Activated T-cell treated with anti-CD3 and anti-CD28 coated beads, Interleukin-2, amount 50 U/mL, for 48 hours (primary cell): ENCODE measurements at places on chromosomes 2 and 18.

GRCh38 chr2:237296756-237297155 lies 117.2 kb downstream of the COL6A3 start:
- no peak for DNase-seq

GRCh38 chr2:236120141-236120601 lies 48.0 kb downstream of the GBX2 start:
- no peak for DNase-seq

DNA sequence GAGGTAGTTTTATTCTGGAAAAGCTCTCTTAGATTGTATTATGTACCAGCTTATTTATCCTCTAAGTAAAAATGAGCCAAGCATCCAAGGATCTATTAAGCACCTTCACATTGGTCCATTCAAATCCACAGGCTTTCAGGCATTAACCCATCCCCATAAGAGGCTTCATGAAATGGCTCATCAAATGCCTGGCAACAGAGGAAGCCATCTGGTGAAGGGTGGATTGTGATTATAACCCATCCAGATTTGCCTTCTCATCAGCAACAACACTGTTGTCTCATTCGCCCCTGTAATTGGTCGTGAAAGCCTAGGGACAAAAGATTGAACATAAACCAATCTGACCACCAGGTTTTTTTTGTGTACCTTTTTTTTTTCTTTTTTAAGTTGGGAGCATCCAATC lies 134.3 kb upstream of the TACR1 start:
- no peak for DNase-seq

DNA sequence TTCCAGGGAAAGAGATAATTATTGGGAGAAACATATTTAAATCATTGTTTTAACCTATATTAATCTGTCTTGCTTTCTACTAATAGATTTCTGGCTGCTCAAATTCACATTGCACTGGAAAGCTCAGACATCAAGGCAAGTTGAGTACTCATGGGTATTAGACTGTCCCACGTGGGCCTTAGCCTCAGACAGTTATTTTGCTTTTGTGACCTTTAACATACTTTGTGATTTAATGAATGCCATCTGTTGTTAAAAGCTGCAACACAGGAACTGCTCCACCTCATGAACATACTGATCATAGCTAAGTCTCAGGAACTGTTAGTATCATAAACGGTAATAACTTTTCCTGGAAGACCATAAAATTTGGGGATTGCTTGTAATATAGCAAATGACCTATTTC lies 2.7 kb upstream of the LCT start:
- no peak for DNase-seq

DNA sequence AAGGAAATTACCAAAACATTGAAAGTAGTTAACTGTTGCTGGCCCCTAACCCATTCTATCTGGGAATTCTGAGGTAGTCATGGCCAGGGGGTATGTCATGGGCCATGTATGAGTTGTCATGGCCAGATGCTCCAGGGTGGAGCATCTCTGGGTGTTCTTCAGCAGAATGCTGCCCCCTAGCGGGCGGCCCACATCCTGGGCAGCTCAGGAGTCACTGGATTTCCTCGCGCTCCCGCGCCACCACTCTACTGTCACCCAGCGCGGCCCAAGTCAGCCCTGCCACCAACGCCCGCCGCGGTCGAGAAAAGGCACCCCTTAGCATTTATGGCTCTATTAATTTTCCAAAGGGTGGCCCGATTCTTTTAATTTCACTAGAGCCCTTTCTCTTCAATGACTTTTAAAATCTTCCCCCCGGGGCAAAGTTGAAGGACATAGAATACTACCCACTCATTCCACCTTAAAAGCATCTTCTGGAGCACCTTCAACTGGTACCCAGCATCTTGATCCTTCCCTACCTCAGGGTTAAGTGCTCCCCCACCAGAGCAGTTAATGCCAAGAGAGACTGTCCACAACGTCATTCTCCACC lies 41.6 kb downstream of the PKDCC start:
- DNase-seq = peak; percentile 83

DNA sequence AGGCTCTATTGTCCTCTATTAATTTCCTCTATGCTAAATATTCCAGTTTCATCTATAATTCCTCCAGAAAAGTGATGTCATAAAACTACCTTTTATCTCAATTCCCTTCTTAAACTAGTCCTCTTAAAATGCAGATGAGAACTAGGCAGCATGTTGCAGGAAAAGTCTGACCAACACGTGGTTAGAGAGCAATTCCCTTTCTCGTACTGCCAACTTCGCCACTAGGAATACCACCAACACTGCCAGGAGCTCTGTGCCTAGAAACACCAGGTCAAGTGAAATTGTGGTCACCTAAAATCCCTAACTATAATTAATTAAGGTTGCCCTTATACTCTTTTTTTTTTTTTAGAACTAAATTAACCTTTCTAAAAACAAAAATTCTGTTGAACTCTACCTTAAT lies 127.7 kb downstream of the PPP1R1C start:
- DNase-seq = no peak

GRCh38 chr18:79519751-79520477 lies 124.2 kb downstream of the NFATC1 start:
- DNase-seq = peak; percentile 74

DNA sequence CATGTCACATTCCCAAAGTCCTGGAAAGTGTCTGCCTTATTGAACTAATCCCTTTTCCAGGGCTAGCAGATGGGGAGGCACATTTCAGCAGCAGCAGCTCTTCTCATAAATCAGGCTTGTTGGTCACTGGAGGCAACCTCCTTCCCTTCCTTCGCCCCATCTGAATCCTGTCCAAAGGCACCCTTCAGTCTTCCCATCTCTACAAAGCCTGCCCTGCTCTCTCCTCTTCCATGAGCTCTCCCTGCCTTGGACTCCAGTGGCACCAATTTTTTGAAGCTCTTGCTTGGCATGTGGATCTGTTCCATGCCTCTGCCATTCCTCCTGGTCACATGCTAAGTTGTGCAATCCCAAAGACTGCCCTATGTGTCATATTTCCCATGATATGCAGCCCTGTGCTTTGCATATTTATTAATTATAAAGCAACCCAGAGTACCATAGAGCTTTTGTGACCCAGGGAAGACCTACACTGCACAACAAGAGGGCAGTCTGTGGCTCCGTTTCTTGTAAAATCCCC lies 70.3 kb downstream of the ANTXR1 start:
- no peak for DNase-seq

GRCh38 chr2:234331966-234332365 lies 164.9 kb downstream of the ARL4C start:
- no peak for DNase-seq

DNA sequence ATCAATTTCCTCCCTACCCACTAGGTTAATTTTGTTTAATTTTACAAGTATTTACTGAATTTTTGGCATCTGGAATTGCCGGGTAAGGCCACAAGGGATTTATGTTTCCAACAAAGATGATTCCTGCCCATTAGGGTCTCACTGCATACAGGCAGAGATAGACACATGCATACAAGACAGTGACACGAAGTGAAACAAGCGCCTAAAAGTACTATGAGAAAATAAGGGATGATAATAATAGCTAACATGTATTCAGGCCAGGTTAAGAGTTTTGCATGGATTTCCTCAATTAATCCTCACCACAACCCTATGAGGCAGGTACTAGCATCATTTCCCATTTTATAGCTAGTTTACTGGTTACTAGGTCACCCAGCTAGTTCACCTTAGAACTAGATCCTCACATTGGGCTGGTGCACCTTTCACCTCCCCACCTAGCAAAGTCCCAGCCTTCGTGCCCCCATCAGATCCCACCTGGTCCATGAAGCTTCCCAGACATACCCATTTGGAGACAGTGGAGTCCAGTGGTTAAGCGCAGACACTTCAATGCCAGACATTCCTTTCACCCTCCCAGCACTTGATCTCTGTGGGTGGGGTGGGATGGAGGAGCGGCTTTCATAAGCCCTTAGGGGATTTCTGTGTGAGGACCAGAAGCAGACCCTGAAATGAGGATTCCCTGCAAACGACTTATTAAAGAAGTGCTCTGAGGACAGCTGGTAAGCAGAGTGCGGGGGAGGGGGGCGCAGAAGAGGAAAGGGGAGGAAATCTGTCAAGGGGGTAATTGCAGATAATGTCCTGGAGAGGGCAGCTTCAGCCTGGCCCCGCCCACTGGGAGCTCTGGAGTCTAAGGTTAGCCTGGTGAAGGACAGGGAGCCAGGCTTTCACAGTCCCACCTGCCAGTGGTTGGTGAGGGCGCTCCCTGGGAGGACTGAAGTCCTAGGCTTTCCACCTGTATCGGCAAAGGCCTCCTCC lies 5.8 kb upstream of the DGUOK start:
- DNase-seq = peak; percentile 57

GRCh38 chr2:177211576-177212105 lies 953 bp upstream of the HNRNPA3 start:
- no peak for DNase-seq

- DNase-seq = no peak
These were observed 85.2 kb upstream of the POU3F3 start for GRCh38 chr2:104768694-104769093.

- DNase-seq = no peak
These were observed 31.6 kb upstream of the MAP3K20 start for GRCh38 chr2:173043897-173044519.

DNA sequence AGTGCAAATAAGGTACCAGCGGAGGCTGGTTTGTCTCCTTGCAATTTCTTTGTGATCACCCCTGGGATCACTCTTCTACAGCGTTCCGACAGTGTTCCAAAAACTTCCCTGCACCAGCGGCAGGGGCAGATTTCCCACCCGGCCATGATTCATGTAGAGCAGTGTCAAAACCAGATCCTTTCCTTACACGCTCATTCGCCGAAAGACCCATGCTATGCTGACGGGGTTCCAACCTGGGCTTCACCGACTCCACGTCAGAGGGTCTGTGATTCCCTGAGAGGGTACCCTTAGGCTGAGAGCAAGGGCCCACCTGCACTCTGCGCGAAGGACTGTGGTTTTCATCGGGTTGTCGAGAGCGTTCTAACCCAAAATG lies 423 bp upstream of the TTC27 start:
- DNase-seq = no peak

- DNase-seq = no peak
These were observed 94.0 kb upstream of the GLS start for GRCh38 chr2:190786404-190787166.

DNA sequence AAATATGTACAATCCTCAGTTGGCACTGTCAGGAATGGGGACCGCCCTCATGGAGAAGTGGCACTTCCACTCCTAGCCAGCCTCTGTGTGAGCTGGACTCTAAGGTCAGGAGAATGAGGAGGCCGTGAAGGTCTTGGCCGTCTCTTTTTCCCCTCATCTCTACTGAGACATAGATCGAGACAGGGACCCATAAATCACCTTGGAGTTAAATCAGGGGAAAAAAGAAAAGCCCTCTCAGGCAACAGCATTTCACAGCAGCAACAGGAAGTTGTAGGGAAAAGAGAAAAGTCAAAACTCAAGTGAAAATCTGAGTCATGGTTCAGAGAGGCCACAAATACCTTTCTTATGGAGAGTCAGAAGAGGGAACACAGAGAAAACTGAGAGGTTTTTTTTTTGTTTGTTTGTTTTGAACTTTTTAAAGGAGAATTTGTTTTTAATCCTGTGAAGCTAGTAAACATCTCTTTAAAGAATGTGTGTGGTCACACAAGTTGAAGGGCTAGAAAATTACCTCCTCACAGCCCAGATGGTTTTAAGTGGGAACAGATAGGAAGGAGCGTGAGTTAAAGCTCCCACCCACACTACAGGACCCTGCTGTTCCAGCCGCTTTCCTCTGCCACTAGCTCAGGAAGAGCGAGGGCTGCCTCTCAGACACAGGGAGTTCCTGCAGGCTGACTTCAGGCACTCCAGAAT lies 30.6 kb upstream of the CYP1B1 start:
- DNase-seq = no peak

- DNase-seq = no peak
These were observed 64.0 kb upstream of the ACKR3 start for GRCh38 chr2:236505648-236506047.
